ENCODE measurements at places on chromosomes 1 and 21.
A peak's percentile ranks its signal among the peaks of the same experiment; 100 is the strongest.

GRCh38 chr21:40902993-40903392 is 56.0 kb upstream of the DSCAM start:
- no peak for DNase-seq

- no peak for DNase-seq
Observed at GRCh38 chr1:204572923-204573922, 57.0 kb downstream of the MDM4 start.

GRCh38 chr1:77467021-77467595 is 185.3 kb downstream of the AK5 start:
- DNase-seq = no peak

DNA sequence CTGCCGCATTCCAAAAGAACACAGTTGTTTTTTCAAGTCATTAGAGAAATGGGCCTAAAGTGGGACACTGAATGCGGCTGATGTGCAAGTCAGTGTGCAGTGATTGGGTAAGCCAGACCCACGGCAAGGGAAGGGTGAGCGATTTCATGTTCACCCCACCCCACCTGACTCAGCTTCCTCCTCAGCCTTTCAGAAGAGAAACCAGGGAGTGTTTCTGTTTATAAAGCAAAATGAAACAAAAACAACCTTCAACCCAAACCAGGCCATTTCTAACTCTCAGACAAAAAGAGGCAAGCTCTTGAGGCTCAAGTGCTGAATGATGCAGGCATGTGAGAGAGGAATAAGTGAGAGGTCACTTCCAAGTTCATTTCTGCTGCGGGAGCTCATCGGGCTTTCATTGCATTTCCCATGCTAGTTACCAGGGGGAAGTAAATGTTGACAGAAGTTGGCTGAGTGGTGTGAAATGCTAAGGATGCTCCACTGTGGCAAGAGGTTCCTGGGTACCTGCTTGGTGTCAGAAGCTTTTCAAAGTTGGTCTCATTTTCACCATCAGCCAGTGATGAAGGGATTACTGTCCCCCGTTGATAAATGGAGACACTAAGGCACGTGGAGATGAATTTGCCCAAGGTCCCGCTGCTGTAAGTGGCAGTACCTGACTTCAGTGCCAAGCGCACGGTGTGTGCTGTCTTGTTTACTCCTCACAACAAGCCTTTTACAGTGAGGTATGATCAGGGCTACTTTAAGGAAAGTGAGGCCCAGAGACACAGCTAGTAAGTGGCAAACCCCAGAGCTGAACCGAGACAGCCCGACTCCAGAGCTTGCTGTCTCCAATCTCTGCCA is 29.1 kb downstream of the STPG1 start:
- DNase-seq = peak; percentile 66

GRCh38 chr1:246724731-246725095 is 504 bp downstream of the SCCPDH start:
- DNase-seq = no peak

GRCh38 chr21:29017639-29018237 is 1.4 kb downstream of the RWDD2B start:
- no peak for DNase-seq

DNA sequence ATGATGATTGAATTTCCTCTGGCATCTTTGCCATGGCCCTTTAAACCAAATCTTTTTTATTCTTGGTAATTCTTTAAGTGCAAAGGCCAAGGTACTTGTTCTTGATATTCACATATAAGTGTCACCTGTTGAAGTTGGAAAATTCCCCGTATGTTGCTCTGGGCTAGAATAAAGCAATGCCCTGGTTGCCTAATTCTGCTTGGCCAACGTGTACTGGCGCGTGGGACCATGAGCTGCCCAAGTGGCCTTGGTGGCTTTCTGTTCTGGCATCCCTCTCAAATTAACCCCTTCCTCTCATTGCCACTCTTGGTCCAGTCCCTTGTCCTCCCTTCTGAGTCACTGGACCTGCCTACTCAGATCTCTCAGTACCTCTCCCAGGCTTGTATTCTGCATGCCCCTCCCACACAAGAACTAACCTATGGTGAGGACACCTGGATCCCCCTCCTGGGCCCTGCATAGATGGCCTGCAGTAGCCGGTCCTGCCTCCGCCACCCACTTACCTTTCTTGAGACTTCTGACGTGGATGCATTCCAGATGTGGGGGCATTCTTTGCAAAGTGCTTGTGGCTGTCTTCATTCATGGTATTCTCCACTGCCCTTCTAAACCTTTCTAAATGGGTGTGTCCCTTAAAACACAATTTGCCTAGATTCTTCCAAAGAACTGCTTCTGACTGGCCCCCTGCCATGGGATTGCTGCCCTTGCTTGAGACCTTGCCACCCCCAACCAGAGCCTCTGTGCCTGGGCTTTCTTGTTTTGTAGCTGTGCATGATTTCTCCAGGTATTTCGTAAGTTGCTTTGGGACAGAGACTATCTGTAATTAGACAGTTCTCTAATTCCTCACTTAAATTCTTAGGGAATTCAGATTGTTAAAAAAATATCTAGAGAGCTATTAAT is 152.4 kb downstream of the GALNT2 start:
- DNase-seq = no peak

DNA sequence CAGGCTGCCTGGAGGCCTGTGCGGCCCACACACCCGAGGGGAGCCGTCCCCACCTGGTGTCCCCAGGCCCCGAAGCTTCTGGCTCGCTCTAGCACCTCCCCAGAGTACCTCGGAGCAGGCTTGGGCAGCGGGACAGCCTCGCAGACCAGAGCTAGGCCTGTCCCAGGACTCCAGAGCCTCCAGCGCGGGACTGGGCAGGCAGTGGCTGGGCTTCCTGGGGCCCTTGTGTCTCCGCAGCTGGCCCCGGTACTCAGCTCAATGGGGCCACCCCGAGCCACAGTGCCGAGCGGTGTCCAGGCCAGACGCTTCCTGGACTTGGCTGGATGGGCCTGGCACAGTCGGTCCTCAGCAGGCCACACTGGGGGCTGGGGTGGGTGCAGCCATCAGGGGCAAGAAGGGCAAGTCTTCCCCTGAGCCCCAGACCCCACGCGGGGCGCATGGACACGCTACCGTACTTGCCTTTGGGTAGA is 4.9 kb downstream of the SCNN1D start:
- DNase-seq = no peak

DNA sequence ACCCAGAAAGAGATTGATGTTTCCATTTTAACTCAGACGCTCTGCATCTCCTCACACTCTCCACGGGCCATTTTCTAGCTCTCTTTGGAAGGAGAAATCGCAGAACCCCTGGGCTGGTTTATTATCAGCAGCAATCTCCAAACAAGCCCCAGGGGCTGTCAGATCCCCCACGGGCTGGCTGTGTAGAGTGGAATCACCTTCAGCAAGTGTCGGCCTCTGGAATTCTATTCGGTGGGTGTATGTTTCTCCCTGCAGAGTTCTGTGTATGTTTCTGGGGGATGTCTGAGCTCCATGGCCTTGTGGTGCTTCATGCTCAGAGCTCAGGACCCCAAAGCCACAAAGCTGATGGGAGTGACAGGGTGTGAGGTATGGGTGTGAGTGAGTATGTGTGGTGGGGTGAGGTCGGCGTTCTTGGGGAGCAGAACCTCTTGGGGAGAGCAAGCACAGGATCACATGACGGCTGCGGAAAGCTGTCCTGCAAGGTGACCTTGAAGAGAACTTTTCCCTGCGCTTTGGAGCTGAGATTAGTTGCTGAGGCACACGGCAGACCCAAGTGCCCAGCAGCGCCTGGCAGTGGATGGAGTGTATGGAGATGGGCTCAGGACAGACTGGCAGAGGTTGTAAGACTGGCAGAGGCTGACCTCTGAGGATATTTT is 489 bp downstream of the ACOT11 start:
- no peak for DNase-seq

DNA sequence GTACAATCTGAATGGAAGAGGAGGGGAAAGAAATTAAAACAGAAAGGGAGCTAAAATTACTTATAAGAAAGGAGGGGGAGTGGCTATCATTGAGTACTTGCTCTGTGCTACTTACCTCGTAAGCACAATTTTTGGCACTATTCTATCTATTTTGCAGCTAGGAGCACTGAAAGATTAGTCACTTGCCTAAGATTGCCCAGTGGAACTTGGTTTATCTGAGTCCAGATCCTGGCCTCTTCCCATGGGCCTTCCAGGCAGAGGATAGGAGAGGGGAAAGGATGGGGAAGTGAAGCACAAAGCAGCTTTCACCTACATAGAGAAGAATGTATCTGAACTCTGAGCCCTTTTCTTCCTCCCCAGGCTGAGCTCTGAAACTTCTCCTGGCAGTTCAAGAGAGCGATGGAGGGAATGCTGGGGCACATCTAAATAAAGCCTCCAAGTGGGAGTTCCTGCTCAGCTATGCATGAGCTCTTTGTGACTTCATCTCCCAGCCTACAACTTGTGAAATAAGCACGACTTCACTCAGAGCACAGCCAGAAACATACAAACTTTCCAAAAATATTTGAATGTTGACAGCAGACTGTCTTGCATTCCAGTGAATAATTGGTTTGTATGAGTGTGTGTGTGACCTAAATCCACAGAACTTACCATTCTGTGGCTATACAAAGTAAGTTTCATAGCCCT is 29.4 kb downstream of the HMGB4 start:
- DNase-seq = no peak

DNA sequence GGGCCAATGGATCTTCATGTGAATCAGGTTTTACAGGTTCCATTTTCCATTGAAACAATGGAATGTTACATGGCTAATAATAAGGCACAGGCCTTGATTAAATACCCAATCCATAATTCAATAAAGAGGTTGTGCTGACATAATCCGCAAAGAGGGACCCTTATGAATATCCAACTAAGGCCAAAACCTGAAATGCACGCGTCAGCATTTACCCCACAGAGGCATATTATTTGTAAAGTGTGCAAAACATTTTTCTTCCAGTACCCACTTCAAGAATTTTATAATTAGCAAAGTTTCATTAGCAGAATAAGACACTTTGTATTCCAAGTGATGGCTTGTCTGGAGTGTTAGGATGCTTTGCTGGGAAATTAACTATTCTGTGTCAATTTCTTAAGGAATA is 220.6 kb upstream of the C8B start:
- DNase-seq = no peak

DNA sequence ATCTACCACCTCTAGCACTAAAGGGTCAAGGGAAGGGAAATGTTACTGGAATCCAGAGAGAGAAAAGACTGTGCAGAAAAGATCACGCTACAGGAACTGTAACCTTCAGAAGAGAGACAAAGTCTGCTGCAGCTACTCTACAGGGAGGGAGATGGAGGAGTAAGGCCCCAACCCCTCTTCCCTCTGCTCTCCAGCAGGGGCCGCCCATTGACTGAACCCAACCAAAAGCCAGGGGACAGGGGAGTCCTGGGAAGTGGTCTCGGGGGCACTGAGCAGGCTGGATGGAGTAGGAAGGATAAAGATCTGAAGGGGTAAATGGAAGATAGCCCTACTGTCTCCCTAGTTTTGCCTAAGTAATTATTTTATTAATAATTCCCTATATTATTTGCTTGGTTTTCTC is 72.8 kb upstream of the NR5A2 start:
- DNase-seq = no peak

DNA sequence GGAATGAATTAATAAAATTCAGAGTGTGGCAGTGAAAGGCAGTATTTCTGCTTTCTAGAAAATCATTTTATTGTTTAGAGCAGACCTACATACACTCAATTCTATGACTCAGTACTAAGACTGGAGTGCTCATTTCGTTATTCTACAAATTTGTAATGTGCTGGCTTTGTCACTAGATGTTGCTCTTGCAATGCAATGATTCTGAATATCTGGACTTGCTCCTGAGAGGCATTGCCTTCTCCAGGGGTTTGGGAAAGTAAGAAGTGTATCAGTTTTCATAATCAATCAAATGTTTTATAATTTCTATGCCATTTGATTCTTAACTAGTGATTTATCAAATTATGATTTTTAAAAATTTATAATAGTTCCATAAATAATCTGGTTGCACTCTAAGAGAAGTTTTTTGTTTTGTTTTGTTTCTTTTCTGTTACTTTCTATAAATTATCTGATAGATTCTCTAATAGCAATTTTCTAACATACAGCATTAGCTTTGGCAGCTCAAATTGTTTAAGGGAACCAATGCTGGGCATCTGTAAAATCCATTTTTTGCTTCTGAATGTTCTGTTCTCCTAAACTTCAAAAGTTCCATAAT is 280.5 kb upstream of the SGIP1 start:
- no peak for DNase-seq

- no peak for DNase-seq
Observed at GRCh38 chr1:107158496-107158895, 17.7 kb downstream of the NTNG1 start.

DNA sequence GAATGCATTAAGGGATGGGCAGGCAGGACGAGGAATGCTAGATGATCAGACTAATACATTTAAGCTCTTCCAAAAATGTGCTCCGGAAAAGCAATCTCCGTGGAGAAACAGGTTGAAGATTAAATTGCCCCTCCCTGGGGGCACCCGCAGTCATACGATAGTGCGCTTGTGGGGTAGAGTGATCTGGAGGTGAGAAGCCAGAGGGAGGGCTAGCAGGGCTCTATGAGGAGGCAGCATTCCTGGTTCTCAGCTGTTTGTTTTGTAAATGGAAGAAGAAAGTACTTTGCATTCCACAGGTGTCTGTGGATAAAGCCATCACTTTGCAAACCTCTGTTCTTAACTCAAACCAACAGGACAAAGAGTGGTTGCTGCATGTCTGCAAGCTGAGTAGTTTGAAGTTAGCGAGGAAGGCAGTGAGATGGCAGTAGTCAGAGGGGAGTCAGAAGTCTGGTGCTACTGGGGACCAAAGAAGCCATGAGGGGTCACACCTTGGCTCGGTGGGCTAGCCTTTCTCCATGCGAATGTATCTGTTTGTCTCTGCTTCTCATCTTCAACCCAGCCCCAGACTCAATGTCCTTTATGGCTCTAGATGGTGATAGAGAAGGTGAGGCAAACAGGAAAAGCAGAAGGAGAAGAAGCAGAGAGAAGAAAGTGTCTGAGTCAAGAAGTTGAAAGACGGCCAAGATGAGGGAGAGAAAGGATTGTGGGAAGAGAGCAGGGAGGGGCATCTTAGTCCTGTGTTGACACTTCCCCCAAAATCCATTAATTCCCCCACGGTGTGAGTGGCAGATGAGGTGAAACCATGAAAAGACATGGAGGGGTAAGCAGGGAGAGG is 65.2 kb upstream of the GJA8 start:
- no peak for DNase-seq

DNA sequence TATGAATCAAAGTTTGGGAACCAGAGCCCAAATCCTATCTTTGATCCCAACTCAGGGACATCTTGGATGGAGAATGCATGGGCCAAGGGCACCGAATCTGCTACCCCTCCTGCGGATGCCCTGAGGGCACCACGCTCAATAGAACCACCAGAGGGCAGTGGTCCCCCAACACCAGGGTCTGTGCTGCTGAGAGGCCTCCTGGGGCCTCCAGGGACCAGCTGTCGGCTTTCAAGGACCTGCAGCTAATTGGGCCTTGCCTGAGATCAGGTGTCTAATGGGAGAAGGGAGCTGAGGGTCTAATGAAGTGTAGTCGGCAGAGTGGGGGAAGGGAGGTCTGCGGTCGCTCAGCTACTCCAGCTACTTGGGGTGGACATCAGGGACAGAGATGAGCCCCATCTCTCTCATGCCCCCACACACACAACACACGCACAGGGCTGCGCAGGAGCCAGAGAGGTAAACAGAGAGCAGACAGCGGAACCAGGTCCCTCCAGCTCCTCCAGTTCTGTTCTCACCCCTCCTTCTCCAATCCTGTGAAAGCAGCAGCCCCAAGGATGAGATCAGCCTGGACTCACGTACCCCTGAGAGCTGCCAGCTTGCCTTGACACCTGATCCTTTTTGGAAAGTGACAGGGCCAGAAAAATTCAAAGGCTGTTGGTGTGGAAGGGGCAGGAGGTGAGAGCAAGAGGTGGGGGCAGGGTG is 34.9 kb upstream of the PPP1R15B start:
- DNase-seq = peak; percentile 85

All from activated naive CD4-positive, alpha-beta T cell treated with anti-CD3 and anti-CD28 coated beads, Interleukin-2, amount 10 ng/mL, durations not matched to agents 7 days and 5 days (primary cell).